K562 (cell line): ENCODE measurements at places on chromosomes 1 and 21. TPM values are rescaled to one million over a fixed set of nuclear protein-coding genes. Genes with fewer than 3 reads are reported as not detected.

- no peak for DNase-seq
Observed at GRCh38 chr1:160835751-160836150, 26.9 kb downstream of the CD244 start.

DNA sequence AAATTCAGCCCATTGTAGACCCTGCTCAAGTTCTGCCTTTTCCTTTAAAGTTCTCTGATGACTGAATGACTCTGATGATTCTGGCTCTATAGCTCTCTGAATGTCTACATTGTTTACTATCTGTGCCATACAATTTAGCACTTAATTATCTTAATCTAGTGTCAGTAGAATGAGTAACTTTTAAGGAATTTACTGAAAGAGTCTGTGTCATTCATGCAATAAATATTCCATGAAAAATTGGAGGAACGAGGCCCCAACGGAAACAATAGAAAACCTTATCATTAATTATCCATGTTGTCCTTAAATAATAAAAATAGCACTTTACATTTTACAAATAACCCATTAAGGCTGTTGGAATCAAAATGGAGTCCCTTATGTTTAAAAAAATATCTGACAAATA lies 77.8 kb downstream of the SLC44A5 start:
- DNase-seq, result no peak

- DNase-seq, result no peak
Observed at GRCh38 chr1:53267761-53268160, 29.4 kb upstream of the MAGOH start.

GRCh38 chr1:153977250-153978240 lies at the start of gene JTB:
Gene JTB (minus strand): TSS chr1:153977674. CDS start chr1:153977252, 422 bp downstream.
- peak; percentile 85 for DNase-seq

Gene INAVA
- 0.09 TPM in 1 of 2 replicates, not detected in the other for total RNA-seq
